T-cell (primary cell): ENCODE measurements at places on chromosomes 7 and 10.

- DNase-seq = no peak
Measured at GRCh38 chr7:466465-467191, 53.0 kb downstream of the PDGFA start.

DNA sequence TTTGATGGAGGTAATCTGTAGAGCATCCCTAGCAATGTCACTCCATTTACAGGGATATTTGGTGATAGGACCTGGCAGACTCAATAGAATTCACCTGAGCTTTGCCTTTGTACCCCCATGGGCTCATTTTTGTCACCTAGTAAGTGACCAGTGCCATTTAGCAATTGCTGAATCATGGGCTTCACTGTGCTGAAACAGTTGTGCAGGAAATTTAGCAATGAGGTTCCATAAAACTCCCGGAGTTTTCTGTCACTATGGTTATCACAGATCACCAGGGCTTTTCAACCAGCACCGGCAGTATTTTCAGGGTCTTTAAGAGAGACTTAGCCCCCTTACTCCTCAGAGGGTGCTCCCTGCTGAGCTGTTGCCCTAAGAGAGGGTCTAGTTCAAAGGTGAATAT lies 40.2 kb downstream of the FAS start:
- DNase-seq = no peak

- no peak for DNase-seq
Measured at GRCh38 chr10:124237282-124237961, 144.0 kb upstream of the CHST15 start.

DNA sequence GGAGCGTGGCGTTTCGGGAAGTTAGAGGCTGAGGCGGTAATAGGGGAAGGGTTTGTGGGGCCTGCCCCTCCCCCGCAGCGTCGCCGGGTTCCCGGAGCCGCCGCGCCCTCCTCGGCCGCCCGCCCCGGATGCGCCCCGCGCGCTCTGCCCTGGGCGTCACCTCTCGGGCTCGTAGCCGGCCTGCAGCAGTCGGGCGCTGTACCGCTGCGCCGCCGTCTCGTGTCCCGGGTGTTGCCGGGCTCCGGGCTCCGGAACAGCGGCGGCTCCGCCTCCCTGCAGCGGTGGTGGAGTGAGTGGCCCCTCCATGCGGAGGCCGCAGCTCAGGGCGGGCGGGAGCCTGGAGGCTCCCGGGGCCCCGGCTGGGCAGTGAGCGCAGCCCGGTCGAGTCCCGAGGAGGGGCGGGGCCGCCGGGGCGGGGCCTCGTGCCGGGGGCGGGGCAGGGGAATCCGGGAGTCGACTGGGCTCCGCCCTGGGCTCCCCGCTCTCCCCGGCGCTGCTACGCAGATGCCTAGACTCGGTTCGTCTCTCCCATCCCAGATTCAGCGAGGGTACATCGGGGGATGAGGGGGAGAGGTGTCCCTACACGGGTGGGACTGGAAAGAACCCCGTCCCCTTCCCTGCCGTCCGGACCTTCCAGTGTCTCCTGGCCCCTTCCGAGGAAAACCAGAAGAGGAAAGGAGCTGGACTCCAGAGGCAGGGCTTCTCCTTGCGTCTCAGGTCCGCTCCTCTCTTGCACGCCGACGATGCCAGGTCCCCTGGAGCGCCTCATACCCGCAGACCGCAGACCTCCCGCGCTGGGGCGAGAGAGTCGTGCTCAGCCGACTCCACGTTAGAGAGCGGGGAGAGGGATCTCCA lies at the start of gene IMPDH1:
TSS of gene IMPDH1 (minus strand) at position 387 of the 855 bp plus-strand sequence. CDS start at position 306, 81 bp downstream.
- DNase-seq = peak; percentile 68

GRCh38 chr10:95201736-95202135 lies 7.7 kb downstream of the ACSM6 start:
- no peak for DNase-seq

DNA sequence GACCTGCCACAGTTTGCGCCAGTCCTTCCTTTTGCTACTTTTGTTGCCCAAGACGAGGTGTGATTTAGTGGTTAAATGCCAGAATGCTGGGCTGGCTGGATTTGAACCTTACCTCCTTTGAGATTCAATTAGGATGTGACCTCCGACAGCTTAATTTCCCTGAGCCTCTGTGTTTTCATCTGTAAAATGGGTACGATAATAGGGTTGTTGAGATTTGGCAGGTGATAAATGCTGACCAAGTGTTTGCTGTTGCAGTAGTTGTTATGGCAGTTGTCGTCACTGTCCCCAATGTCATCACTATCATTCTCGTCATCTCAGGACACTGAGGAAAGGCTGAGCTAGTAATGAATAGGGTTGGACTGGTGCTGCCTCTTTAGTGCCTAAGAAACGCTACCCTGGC lies 61.1 kb downstream of the GRK5 start:
- no peak for DNase-seq

DNA sequence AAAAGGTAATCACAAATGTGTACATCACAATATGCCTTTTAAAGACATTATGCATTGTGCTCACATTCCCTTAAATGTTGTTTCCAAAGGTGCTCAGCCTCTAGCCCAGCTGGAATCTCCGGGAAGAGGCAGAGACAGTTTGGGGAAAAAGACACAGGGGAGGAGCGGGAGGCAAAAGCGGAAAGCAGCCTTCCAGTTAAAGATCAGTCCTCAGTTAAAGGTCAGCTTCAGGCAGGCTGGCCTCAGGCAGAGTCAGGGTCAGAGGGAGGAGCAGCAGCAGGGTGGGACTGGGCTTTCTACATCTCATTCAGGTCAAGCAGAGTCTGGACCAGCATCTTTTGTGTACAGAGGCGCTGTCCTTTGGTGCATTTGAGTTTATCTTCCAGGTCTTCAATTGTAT lies 18.6 kb downstream of the ST7 start:
- DNase-seq = no peak

- no peak for DNase-seq
Measured at GRCh38 chr7:26385240-26385639, 93.6 kb downstream of the SNX10 start.

GRCh38 chr7:102215256-102215655 lies 71.4 kb upstream of the SH2B2 start:
- DNase-seq = no peak

DNA sequence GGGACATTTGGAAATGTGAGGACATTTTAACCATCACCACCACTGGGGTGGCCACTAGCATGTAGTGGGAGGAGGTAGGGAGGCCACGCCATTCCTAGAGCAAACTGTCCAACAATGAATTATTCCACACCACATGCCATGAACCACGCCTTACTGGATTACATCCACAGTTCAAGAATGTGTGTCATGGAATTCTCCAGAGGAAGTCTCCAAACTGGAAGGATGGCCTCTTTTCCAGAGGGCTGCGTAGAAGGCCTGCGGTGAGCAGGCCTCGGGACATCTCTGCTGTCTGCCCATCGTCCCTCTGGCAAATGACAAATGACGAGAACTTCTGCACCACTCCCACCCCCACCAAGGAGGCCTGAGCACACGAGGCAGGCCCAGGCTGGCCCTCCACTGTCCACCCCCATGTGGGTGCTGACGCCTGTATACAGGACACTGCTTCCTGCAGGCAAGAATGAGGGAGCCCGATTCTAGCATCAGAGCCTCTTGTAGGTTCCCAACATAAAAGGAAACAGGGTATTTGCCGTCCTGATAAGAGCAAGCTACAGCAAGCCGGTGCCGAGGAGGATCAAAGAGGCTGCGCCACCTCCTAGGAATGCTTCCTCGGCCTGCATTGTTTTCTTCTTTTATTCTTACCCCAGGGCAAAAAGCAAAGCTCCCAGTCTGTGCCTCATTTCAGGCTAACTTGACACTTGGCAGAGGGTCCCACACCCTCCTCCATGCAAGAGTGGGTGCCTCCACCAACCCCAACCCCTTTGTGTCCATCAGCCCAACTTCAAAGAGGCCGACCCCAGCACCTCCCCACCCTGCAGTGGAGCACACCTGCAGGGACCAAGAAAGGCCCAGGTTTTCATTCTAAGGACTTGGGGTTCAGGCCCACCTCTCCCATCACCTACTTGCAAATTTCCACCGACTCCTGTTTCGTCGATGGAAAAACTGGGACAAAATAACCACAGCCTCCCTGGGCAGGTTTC lies 23.9 kb downstream of the TNS3 start:
- DNase-seq = no peak

DNA sequence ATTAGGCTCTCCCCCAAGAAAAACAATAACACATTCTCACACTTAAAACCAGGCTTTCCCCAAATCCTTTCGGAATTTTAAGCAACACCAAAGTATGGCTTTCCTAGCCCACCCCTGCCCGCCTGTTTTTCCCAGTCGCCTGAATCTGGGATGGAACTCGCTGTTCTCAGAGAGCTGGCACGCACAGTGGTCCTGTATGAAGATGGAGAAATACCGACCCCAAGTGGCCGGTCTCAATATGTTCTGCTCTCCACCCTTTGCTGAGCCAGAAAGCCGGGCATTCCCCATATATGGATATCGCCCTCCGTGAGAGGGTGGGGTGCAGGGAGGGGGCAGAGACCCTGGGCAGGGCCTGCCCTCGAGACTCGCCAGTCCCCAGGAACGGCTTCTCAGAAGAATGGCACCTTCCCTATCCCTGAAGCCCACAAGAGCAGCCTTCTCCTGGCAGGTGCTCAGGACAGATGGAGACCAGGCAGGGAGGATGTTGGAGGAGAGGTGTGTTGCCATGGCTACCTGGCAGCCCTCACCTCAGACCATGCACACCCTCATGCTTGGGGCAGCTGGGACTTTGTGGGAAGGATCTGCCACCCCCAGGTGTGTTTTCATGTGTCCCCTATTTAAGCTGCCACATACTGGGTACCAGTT lies 3.4 kb downstream of the TACR2 start:
- peak; percentile 29 for DNase-seq

- DNase-seq = no peak
Measured at GRCh38 chr10:29106287-29106686, 182.6 kb upstream of the LYZL1 start.

GRCh38 chr10:34801097-34801733 lies 13.9 kb downstream of the PARD3 start:
- no peak for DNase-seq

GRCh38 chr7:52656098-52656497 lies 379.3 kb upstream of the POM121L12 start:
- no peak for DNase-seq

- DNase-seq = no peak
Measured at GRCh38 chr10:78462726-78463228, 429.1 kb downstream of the RPS24 start.

GRCh38 chr7:156002362-156003066 lies 190.3 kb upstream of the SHH start:
- DNase-seq = no peak

- no peak for DNase-seq
Measured at GRCh38 chr10:103542764-103543616, 49.5 kb downstream of the NEURL1 start.

DNA sequence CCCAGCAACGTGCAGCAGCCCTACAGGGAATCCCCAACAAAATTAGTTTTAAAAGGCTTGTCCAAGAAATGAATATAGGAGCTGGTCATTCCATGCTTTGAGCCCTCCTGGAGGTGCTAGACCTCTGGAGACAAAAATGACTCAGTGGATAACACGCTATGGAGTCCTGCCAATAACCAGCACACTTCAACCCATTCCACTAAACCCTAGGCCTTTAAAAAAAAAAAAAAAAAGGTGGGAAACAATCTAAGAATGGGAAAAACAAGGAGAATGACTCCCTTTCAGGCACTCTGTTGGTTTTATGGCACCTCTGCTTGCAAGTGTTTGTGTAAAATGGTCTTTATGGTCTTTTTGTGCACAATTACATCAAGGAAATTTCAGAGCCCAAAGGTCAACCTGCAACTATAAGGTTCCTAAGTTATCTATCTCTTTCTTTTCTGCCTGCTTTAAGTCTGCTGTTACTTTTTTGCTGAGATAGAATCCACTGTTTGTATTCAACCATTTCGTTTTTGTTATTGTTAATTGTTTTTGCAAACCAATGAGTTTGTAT lies 21.3 kb downstream of the AVL9 start:
- DNase-seq = no peak

DNA sequence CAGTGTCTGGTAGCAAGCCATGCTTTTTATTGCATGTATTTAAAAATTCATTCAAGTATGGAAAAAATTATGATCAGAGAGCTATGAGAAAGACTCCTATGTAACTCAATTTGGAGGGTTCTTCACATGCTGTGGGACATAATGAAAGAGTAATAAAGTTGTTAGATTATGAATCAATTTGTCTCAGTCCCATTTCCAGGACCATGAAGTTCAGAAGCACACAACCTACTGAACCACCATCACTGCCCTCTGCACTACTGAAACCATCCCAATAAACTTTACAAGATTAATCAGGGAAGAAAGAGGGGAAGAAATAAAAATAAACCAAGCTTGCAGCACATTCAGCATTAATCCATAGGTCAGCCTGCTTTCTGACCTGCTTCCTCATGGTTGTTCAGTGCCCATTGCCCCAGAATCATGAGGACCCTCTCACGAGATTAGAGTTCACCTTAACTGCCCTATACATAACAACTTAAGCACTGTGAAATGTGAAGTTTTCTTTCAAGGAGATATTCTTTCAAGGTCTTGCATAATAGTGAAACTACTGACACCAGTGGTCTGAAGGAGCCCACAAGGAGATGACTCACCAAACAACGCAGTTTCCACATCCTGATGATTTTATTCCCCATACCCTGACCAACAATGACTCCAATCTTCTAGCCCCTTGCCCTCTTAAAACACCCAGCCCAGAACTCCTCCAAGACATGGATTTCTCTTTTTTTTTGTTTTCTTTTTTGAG lies 171.5 kb upstream of the ADCY1 start:
- no peak for DNase-seq

- no peak for DNase-seq
Measured at GRCh38 chr7:28718055-28718481, 240.1 kb downstream of the TRIL start.
